Activated T-cell treated with anti-CD3 and anti-CD28 coated beads, Interleukin-2, amount 50 U/mL, for 1 hour (primary cell): ENCODE measurements at places on chromosomes 3 and 15.

DNA sequence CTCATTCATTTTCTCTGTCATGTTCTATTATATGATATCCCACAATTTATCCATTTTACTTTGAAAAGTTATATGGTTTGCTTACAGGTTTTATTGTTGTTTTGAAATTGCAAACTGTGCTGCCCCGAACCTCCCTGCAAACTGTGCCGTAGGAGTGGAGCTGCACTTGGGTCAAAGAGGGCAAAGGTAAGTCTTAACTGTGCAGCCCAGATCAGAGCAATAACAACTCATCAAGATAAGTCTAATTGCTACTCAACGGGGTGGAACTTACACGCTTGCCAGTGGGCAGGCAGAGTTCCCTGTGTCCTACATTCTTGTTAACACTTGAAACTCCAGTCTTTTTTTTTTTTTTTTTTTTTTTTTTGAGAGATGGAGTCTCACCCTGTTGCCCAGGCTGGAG, 33.2 kb downstream of the ZDHHC19 start:
- DNase-seq = no peak

DNA sequence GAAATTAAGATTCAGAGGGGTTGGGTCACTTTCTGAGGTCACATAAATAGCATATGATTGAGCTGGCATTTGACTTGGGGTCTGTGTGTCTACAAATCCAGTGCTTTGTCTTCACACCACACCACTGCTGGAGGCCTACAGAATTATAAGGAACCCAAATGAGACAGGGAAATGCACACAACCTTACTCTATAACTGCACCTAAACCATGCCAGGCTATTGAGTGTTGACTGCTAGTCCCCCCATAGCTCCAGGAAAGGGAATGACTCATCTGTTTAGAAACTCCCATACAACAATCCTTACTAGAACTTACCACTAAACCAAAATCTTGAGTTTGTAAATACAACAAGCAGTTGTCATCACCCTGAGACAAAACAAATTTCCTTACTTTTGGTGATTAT, 16.9 kb upstream of the TSC22D2 start:
- no peak for DNase-seq

DNA sequence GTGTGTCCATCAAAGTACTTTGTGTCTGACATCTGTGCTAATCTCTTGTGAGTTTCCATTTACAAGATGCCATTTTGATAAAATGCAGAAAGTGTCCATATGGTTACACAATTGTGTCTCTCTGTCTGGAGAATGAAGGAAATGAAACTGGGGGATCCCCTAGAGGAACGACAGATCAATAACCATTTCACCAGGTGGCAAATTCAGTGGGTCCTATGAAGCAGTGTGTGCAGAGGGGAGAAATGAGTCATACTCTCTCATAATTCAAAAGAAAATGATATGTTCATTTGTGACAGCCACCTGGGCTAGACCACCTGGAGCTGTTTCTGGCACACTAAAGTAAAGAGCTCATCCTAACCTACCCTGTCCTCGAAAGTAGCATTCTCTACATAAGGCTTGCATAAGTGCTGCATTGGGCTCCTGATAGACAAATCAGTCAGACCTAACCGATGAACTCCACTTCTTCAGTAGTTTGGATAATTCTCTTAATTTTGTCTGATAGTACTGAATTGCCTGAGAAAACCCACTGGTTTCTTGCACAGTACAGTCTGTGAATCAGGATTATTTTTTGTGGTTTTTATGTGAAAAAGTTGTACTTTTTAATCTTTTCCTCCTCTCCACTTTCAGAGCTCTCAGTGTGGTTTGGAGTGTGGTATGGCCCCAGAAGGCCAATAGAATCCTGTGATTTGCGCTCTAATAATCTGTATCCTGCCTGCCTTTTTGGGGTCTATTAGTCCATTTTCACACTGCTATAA, 10.3 kb upstream of the CD47 start:
- DNase-seq = no peak

GRCh38 chr3:143677430-143677829, 170.8 kb downstream of the SLC9A9 start:
- DNase-seq = no peak

- DNase-seq = no peak
Observed at GRCh38 chr3:131883711-131884407, 151.0 kb downstream of the CPNE4 start.

GRCh38 chr3:78604341-78604740, 1163.5 kb downstream of the ROBO1 start:
- DNase-seq = no peak

DNA sequence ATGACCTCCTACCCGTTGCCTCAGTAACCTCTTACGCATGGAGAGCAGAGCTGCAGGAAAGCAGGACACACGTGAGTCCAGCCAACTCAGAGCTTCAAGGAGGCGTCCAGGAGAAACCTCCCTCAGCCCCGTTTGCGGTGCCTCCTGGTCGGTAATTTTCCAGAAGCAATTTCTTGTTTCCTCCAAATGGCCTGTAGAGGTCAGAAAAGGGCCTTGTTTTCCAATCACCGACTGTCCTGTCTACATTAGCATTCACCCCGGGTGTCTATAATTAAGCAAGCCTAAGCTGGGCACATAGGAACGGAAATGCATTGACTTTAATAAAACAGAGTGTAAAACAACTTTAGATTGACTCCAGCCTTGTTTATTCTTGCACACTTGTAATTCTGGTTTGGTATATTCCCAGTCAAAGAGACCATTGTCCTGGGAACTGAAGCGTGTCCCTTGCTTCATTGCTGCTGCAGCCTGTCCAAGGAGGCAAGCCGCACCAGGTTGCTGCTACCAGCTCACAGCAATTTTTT, 836.2 kb downstream of the AGBL1 start:
- DNase-seq = no peak

GRCh38 chr15:37524601-37525000, 409.8 kb upstream of the TMCO5A start:
- no peak for DNase-seq

GRCh38 chr3:72274493-72275330, 489.8 kb upstream of the PROK2 start:
- no peak for DNase-seq

DNA sequence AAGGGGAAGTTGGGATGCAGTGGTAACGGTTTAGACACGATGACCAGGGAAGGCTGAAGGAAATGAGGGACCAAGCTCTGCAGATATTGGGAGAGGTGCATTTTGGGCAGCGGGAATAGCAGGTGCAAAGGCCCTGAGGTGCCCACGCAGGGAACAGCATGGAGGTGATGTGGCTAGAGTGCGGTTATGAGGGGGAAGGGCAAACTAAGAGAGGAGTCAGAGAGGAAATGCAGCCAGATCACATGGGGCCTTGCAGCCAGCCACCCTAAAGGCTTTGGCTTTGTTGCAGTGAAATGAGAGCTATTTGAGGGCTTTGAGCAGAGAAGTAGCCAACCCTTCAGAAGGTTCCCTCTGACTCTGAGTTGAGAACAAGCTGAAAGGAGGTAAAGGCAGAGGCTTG, 2.6 kb downstream of the SPATA12 start:
- DNase-seq = no peak

DNA sequence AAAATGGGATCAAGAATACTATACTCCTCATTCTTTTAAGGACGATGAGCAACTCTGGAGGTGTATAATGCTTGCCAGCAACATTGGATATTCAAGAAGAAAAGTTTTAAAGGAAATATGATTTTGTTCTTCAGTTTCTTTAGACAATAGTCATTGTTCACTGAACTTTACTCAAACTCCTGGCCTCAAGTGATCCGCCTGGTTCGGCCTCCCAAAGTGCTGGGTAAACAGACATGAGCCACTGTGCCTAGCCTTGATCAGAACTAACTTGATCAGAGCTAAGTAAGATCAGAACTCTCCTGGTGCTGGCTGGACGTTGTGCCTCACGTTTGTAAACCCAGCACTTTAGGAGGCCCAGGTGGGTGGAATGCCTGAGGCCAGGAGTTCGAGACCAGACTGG, 12.6 kb downstream of the EFCAB12 start:
- no peak for DNase-seq

DNA sequence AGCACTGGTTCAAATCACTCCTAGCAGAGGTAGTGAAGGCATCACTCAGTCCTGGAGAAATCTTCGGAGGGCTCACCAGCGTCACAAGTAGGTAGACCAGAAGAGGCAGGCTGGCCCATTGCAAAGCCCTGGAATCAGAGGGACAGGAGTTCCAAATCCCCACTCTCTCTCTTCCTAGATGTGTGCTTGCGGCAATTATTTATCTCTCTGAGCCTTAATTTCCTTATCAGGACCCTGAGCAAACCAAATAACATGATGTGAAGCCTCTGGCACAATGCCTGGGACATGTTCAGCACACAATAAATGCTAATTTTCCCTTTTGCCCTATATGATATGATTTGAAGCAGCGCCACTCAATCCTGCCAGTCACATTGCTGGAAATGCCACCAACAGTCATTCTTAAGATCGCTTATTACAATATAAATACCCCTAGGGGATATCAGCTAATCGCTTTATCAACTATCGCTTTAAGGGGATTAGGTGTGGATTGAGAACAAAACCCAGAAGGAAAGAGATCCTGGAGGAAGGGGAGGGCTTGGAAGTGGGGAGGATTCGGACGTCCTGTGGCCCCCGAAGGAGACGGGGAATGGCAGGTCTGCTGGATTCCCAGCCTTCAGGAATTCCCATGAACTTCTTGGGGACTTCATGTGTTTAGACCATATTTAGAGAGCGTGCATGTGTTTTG, 59.5 kb upstream of the TSEN2 start:
- DNase-seq = no peak

DNA sequence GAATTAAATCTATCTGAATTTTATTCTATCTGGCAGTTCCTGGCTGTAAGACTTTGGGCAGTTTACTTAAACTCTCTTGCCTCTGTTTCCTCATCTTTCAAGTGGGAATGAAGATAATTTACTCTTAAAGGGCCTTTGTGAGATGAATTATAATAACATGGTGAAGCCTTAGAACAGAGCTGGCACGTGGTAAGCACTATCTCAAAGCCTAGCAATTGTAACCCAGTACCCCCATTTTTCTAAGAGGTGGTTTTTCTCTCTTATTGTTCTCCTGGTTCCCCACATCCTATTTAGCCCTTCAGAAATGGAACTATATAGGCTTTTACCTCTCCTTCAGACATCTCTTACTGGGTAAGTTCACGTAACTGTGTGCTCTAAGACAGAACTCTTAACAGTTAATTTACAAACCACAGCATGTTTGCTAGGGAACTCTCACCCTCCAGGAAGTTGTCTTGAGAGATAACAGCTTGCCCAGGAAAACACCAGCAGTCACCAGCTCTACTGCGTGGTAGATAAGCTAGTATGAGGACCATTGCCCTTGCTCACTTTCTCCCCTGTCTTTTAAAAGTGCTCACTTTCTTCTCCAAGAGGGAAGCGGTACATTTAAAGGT, 12.3 kb upstream of the CRBN start:
- no peak for DNase-seq
